ENCODE measurements at places on chromosomes 3 and 15. TPM values are rescaled to one million over a fixed set of nuclear protein-coding genes. Genes with fewer than 3 reads are reported as not detected.

Gene MFAP1
- total RNA-seq: 43.4 TPM

Gene PPP1R14D
- not detected for total RNA-seq

Gene CCDC33
- 4.9 TPM for total RNA-seq

Gene GOLGA8G
- total RNA-seq: not detected

Gene ADAMTS7
- total RNA-seq: 1.1 TPM

Gene STAC
- 3.5 TPM for total RNA-seq

Gene SNX22
- not detected for total RNA-seq

Gene CLDN1
- total RNA-seq: 7.3 TPM

Gene DNASE1L3
- total RNA-seq: not detected

Gene SYNPR
- total RNA-seq: not detected

Gene DNAH1
- 0.74 TPM for total RNA-seq

Gene DUOXA2
- total RNA-seq: not detected

Gene ATP6V1A
- 47.3 TPM for total RNA-seq

Gene ALS2CL
- 0.74 TPM for total RNA-seq

Gene TCTA
- 10.2 TPM for total RNA-seq

Gene SPESP1
- not detected for total RNA-seq

Gene CAPN7
- total RNA-seq: 46.3 TPM

Gene GOLGA6L7
- total RNA-seq: not detected

Gene GABRR3
- total RNA-seq: not detected

Gene SLC22A14
- 0.39 TPM for total RNA-seq

Gene POLG
- 35.0 TPM for total RNA-seq

Gene RARRES1
- not detected for total RNA-seq

Gene TOMM70
- 107 TPM for total RNA-seq

Gene BFSP2
- total RNA-seq: not detected

Gene RASL12
- total RNA-seq: 1.6 TPM

Gene POLQ
- 13.2 TPM for total RNA-seq

Gene TUSC7
- not detected for total RNA-seq

Gene STRC
- not detected for total RNA-seq

Gene ARL6
- 17.4 TPM for total RNA-seq

Gene UROC1
- not detected for total RNA-seq

Gene CCR4
- total RNA-seq: not detected

Gene CCR9
- not detected for total RNA-seq

Gene GOLGA8K
- total RNA-seq: not detected

Gene CCDC9B
- total RNA-seq: 5.4 TPM

Data from Daoy (cell line).